A549 treated with Mapracorat at 1 μM for 4 hours (cell line): ENCODE measurements at places on chromosomes 3 and 15. TPM values are rescaled to one million over a fixed set of nuclear protein-coding genes. Genes with fewer than 3 reads are reported as not detected.

Gene NTRK3
- total RNA-seq, result 14.9 to 26.3 TPM (median 24.5 TPM) in 5 replicates

Gene SLC28A2
- total RNA-seq, result not detected in 5 replicates

Gene PARP3
- 8.0 to 10.6 TPM (median 8.5 TPM) in 5 replicates for total RNA-seq

Gene GRIP2
- total RNA-seq, result 0.63 to 2.0 TPM (median 1.2 TPM) in 5 replicates

Gene CADPS
- not detected in 5 replicates for total RNA-seq

Gene KCNH8
- not detected in 5 replicates for total RNA-seq

Gene RUBCN
- 8.0 to 10.2 TPM (median 8.6 TPM) in 5 replicates for total RNA-seq

Gene SPTBN5
- total RNA-seq, result 0.16 to 0.34 TPM (median 0.25 TPM) in 5 replicates

Gene ADGRG7
- not detected in 5 replicates for total RNA-seq

Gene DUOX1
- total RNA-seq, result not detected in 5 replicates

Gene CKMT1A
- 2.0 to 3.5 TPM (median 2.7 TPM) in 5 replicates for total RNA-seq

Gene CORO2B
- 3.0 to 4.1 TPM (median 3.2 TPM) in 5 replicates for total RNA-seq

Gene INSYN1
- 0.95 to 3.1 TPM (median 1.4 TPM) in 5 replicates for total RNA-seq

Gene CD276
- 70.7 to 80.8 TPM (median 76.4 TPM) in 5 replicates for total RNA-seq

Gene GOLGA8G
- total RNA-seq, result not detected in 5 replicates

Gene ITIH1
- total RNA-seq, result not detected in 5 replicates

Gene TMEM108
- not detected in 5 replicates for total RNA-seq

Gene AADACL2
- total RNA-seq, result not detected in 5 replicates

Gene TMEM87A
- total RNA-seq, result 26.0 to 32.5 TPM (median 27.5 TPM) in 5 replicates

Gene KAT2B
- 5.4 to 9.0 TPM (median 5.7 TPM) in 5 replicates for total RNA-seq

Gene TMEM158
- 8.2 to 15.2 TPM (median 12.6 TPM) in 5 replicates for total RNA-seq

Gene IL20RB
- 0.77 to 1.1 TPM (median 0.97 TPM) in 5 replicates for total RNA-seq

Gene TF
- total RNA-seq, result 0.34 to 1.5 TPM (median 0.66 TPM) in 5 replicates

Gene SUCNR1
- 0.06 to 0.16 TPM (median 0.12 TPM) in 5 replicates for total RNA-seq

Gene GPR149
- total RNA-seq, result not detected in 5 replicates

Gene PRSS50
- not detected in 5 replicates for total RNA-seq

Gene MOBP
- total RNA-seq, result 0.04 to 0.16 TPM (median 0.07 TPM) in 5 replicates

Gene SEMA3G
- 0.04 to 0.12 TPM (median 0.06 TPM) in 5 replicates for total RNA-seq

Gene WDR5B
- total RNA-seq, result 2.5 to 3.7 TPM (median 3.4 TPM) in 5 replicates

Gene IQCH
- 0.74 to 2.0 TPM (median 1.8 TPM) in 5 replicates for total RNA-seq

Gene CGNL1
- 0.68 to 0.85 TPM (median 0.77 TPM) in 5 replicates for total RNA-seq

Gene OIP5
- 12.7 to 14.7 TPM (median 13.9 TPM) in 5 replicates for total RNA-seq

Gene ANKRD63
- total RNA-seq, result 0.15 to 0.40 TPM (median 0.32 TPM) in 4 of 5 replicates, not detected in the other

Gene SKOR1
- total RNA-seq, result 0.04 to 0.07 TPM (median 0.05 TPM) in 3 of 5 replicates, not detected in the others

Gene CCDC13
- 0.30 to 0.74 TPM (median 0.41 TPM) in 5 replicates for total RNA-seq

Gene PP2D1
- total RNA-seq, result not detected in 5 replicates

Gene SCN11A
- 0.02 TPM in 1 of 5 replicates, not detected in the others for total RNA-seq

Gene DNAJA4
- not detected in 5 replicates for total RNA-seq

Gene NAALADL2
- total RNA-seq, result 0.18 to 0.35 TPM in 2 of 5 replicates, not detected in the others

Gene CCDC54
- total RNA-seq, result not detected in 5 replicates

Gene C2CD4A
- total RNA-seq, result 0.06 to 0.27 TPM (median 0.16 TPM) in 5 replicates

Gene SCG5
- 1.9 to 2.4 TPM (median 2.3 TPM) in 5 replicates for total RNA-seq
